LoVo (cell line): ENCODE measurements at places on chromosomes 2 and 18.

- no peak for DNase-seq
Observed at GRCh38 chr2:238523158-238524110, 96.7 kb downstream of the ASB1 start.

DNA sequence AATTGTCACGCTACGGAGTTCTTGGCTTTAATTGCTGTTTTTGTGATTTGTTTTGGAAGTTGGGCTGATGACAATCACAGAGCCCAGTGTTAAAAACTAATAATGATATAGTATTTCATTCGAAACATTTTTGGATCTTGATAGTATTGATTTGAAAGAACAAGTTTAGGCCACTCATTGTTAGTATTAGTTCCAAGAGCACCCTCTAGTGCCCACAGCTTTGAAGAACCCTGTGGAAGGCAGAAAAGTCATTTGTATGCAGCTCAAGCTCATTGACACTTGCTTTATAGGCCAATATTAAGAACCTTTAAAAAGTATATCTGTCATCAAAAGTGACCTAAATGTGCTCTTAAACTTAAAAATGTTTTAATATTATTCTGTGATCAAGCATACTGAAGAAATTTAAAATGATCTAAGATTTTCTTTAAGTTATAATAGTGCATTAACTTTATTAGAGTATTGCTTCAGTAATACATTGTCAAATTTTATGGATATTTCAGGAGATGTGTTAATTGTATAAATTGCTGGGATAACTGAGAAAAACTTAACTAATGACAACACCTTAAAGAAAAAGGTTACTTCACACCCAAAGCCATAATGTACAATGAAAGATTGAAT is 191.0 kb downstream of the GRB14 start:
- DNase-seq: peak; percentile 27

DNA sequence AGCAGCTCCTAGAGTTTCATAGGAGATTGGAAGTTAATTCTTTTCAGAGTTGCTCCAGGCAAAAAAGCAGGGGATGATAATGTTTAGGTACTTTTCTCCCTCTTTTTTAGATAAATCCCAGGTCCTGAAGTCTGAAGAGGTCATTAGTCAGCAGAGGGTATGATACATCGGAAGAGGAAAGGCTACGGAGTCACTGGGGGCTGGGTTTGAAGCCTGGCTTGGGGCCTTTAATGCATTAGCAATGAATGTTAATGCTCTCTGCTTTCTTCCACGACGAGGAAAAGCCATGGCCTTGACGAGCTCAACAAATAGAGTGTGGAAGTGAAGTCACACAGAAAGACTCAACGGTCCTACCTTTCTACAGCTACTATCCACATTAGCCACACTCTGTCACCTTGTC is 235.1 kb downstream of the NCKAP5 start:
- no peak for DNase-seq

- DNase-seq: no peak
Observed at GRCh38 chr2:152394326-152394725, 59.4 kb downstream of the FMNL2 start.
